ENCODE measurements at places on chromosomes 2 and 18.

DNA sequence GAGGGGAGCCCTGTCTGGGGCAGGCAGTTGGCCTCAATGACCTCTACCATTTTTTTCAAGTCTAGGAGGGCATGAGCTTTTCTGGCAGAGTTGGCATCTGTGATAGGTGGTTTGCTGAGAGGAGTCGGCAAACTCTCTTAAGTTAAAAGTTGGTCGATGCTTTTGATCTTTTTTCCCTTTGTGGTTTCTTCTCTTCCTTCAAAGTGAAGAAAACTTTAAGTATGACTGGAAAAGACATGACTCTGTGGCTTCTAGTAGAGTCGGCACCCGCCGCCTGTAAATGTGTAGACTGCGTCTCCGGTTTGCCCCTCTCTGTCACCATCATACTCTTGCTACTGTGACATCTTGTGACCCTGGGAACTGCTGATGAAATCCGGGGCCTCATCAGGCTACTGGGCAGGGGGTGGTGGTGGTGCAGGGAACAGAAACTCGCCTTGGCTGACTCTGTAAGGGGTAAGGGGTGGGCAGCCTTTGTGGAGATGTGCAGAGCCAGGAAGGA is 21.1 kb downstream of the INPP5D start:
- DNase-seq = peak; percentile 49

DNA sequence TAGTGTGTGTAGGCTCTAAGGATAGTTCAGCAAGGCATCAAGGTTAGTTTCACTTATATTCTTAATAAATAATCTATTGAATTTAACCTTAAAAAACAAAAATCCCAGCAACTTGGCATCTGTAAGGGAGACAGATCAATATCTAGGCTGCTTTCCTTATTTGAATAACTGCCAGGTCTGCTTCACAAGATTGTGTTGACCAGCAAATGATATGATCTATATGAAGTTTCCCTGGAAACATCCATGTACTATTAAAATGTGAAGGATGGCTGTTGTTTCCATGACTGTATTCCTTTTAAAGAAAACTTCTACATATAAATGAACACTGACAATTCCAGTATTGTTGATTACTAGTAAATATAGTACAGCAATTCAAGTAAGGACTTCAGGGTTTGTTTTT is 109.4 kb downstream of the SPTBN1 start:
- no peak for DNase-seq

- no peak for DNase-seq
Observed at GRCh38 chr2:174914853-174915760, 90.1 kb downstream of the CHN1 start.

DNA sequence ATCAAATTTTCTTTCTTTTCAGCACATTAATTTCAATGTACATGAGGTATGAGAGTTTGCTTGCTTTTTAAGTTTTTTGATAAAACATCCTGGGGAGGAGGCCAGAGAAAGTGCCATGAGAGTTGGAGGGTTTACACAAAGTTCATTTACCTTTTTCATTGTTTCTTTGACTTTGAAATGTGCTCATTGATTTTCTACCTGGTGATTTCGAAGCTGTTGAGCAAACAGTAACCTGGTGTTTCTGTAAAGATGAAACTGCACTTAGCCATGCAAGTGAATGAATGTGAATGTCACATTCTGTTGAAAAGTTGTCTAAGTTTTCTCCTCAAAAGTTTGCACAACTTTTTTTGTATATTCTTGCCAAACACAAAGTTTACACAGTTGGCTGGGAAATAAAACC is 797.0 kb downstream of the METTL4 start:
- no peak for DNase-seq

DNA sequence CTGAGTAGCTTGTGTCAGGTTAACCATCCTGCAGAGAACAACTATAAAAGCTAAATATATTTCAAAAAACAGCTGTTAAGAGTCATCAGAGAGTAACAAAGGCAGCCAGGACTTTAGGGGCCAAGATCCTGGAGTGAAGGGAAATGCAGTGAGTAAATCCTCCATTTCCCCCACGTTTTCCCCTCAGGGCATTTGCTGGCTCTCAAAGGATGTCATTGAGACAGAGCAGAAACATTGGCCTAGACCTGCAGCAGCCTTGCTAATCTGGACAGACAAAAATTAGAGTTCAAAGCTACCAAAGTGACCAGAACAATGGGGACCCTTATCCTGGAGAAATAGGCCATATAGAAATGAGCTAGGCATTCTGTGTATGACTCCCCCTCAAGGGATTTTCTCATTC is 21.1 kb upstream of the KLHL29 start:
- no peak for DNase-seq

- no peak for DNase-seq
Observed at GRCh38 chr2:887639-888038, 63.0 kb upstream of the SNTG2 start.

DNA sequence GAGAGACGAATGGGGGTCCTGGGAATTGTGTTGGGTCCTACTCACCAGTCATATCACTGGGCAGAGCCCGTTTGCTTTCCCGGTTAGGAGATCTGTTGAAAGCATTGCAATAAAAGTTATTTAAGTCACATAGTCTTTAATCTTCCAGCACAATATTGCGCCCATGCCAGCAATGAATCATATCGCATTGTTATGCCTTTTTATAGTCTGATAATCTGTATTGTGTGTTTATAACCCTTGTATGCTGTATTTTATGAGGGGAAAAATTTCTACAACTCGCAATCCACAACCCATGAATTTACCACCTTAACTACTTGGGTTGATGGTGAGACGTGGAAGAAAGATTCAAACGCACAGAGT is 211.9 kb upstream of the SMIM21 start:
- no peak for DNase-seq

- no peak for DNase-seq
Observed at GRCh38 chr2:197273485-197273884, 37.1 kb downstream of the ANKRD44 start.

GRCh38 chr2:129803032-129803431 is 176.4 kb upstream of the RAB6C start:
- DNase-seq = no peak

Measured in suprapubic skin (tissue), 4 donors.